ENCODE measurements at places on chromosomes 2 and 18.

- no peak for DNase-seq
Observed at GRCh38 chr2:115364093-115364492, 921.7 kb downstream of the DPP10 start.

- no peak for DNase-seq
Observed at GRCh38 chr2:52532956-52533355, 1234.6 kb upstream of the CHAC2 start.

- DNase-seq, result no peak
Observed at GRCh38 chr2:46371854-46372253, 74.6 kb downstream of the EPAS1 start.

DNA sequence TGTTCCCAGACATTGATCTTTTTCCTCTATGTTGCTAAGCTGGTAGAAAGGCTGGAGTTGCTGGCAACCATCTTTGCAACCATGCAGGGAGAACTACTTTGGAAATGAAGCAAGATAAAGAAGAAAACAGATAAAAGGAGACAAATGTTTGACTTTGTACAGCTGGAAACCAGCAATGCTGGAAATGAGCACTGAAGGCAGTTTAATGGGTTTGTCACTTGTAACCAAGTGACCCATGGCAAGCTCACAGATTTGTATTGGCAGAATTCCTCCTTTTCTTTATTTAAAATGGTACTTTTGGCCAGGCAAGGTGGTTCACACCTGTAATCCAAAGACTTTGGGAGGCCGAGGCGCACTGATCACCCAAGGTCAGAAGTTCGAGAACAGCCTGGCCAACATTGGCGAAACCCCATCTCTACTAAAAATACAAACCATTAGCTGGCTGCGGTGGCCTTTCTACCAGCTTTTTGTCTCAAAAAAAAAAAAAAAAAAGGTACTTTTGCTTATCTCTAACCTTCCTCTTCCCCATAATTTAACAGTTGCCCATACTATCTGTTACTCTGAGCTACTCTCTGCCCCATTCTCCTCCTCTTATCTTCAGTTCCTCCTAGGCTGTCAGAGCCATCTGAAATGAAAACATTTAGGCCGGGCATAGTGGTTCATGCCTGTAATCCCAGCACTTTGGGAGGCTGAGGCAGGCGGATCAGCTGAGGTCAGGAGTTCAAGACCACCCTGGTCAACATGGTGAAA lies 2.0 kb upstream of the BOLA3 start:
- DNase-seq, result no peak

GRCh38 chr2:119713819-119714490 lies 35.0 kb downstream of the TMEM177 start:
- DNase-seq, result no peak

Measured in bronchial epithelial cell (primary cell).